Neural crest cell (in vitro differentiated cells): ENCODE measurements at places on chromosomes 5 and 9. TPM values are rescaled to one million over a fixed set of nuclear protein-coding genes. Genes with fewer than 3 reads are reported as not detected.

DNA sequence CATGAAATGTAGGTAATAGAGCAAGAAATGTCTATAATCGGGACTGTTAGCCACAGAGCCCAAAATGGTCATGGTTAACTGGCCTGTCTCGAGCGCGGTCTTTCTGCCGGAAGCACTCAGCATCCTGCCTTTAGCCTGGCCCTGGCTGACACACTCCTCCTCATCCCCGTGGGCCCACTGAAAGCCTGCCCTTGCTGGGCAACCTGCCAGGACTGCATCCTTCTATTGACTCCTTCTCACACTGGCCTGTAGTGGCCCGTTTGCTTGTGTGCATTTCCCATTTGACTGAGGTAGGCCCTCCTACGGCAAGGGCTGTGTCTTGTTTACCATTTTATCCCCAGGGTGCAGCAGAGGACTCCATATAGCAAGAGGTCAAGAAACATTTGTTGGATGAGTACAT lies 215.7 kb downstream of the ATPSCKMT start:
- no peak for DNase-seq

DNA sequence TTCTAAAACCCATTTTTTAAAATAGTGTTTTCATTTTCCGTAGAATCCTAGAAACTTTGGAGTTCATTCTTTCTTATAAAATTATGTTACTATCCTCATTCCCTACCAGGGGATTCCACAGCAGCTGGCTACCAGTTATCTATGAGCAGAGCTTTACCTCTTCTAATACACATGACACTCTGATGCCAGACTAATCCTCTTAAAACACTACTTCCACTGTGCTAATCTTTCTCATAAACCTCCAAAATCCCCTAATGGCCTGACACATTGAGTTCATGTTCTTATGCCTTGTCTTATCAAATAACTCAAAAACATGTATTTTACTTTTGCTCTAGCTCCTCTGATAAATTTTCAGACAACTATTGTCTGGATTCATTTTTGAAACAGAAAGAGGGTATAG lies 633.6 kb upstream of the FTMT start:
- DNase-seq: no peak

DNA sequence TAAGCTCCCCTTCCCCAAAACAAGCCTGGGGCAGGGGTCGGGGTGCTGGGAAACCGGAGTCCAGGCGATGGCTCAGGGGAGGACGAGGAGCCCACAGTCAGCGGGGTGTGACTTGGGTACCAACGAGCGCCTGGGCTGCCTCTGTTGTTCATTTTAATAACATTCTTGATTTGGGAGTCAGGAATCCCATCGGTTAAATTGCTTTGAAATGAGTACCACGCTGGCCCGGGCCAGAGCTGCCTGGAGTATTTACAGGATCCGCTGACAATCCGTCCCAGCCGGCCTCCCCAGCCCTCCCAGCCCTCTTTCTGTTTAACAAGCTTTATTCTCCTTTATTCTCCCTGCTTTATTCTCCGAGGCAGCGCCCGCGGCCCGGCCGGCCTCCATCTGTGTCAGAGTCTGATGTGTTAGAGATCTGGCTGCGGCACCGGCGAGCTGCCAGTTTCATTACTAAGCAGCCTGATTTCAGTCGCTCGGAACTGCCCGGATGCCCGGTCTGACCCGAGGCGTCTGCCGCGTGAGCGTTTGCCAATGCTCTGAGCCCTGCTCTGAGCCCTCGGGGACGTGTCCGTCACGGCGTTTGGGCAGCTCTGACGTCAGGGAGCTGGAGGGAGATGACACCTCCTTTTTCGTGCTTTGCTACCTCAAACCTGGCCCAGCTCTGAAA lies 16.5 kb upstream of the QRFP start:
- DNase-seq: peak; percentile 17

GRCh38 chr9:4741365-4742089 lies 525 bp upstream of the AK3 start:
- peak; percentile 12 for DNase-seq

DNA sequence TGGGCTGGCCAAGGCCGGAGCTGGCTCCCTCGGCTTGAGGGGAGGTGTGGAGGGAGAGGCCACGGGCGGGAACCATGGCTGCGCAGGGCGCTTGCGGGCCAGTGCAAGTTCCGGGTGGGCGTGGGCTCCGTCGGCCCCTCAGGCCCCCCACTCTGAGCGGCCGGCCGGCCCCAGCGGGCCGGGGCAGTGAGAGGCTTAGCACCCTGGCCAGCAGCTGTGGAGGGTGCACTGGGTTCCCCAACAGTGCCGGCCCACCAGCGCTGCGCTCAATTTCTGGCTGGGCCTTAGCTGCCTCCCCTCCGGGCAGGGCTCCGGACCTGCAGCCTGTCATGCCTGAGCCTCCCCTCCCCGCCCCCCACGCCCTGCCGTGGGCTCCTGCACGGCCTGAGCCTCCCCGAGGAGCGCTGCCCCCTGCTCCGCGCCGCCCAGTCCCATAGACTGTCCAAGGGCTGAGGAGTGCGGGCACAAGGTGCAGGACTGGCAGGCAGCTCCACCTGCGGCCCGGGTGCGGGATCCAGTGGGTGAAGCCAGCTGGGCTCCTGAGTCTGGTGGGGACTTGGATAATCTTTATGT lies 184.2 kb downstream of the ATPSCKMT start:
- no peak for DNase-seq

- no peak for DNase-seq
These were observed 4.8 kb upstream of the NFIL3 start for GRCh38 chr9:91428436-91428835.

DNA sequence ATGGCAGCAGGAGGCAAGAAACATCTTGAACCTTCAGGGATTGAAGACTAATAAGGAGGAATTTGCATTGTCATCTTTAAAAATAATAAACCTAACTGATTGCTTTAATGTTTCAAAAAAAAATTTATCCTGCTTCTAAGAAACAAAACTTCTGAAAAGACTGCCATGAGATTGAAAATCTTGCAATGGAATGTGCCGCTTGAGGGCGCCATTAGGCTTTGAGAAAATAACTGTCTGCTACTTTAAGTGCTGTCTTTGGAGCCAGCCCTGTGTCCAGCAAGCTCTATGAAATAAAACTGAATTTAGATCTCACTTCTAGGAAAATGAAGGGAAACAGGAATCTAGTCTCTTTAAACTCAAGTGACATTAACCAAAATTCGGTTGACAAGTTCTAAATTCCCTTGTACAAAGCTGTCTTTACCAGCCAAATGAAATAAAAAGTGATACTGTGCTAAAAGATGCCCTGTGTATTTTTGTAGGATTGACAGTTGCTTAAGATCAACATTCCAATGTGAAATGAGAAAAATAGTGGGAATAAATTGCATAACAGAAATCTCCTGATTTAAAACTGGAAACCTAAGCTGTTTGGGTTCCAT lies 79.4 kb downstream of the ESM1 start:
- DNase-seq: peak; percentile 70

- DNase-seq: no peak
These were observed 3.3 kb downstream of the CD274 start for GRCh38 chr9:5453673-5454072.

DNA sequence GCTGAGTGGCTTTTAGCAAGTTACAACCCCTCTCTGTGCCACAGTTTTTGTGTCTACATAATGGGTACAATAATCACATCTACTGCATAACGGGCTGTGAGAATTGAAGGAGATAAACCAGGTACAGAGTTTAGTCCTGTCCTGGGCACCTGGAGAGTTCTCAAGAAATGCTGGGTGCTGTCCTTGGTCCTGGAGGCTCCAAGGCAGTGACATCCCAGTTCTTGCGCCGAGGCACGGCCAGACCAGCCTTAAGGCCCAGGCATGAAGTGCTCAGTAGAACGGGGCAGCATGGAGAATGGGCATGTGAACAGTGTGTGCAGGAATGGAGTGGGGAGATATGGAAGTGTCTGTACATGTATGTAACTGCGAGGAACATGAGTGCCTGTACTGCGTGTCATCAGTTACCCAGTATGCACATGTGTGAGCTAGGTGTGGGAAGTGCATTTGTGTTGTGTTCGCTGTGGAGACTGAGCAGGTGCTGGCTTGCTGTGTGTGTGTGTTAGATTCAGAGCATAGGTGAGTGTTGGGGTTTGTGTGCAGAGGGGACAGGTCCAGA lies 6.3 kb upstream of the UNC5A start:
- no peak for DNase-seq

Gene ZNF883
- total RNA-seq: 8.7 TPM in 2 replicates

Gene KLF4
- total RNA-seq: not detected in 2 replicates
